ENCODE measurements at places on chromosomes 12 and 14.

DNA sequence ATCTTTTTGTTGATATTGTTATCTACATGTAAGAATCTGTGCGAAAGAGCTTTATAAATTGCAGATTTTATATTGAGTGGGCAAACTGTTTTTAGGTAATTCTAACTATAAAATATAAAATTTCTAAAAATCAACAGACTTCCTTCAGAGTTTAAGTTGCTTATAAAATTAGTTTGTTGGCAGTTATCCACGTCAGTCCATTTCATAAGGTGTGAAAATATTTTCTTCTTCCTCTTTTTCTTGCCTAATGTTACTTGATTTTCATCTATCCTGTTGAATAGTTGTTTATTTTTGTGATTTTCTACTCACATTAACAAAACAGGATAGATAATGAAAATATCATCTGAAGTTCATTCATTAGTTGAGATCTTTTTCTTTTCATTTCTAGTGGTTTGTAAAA is 58.0 kb downstream of the RASSF8 start:
- DNase-seq, result no peak

- no peak for DNase-seq
Observed at GRCh38 chr12:102374190-102374589, 106.2 kb downstream of the IGF1 start.

- DNase-seq, result no peak
Observed at GRCh38 chr12:130162267-130162666, at the start of gene FZD10. Gene FZD10, plus strand, starts transcription at chr12:130162464. Its CDS starts 479 bp downstream, at chr12:130162943.

- DNase-seq, result no peak
Observed at GRCh38 chr12:76548222-76548837, 11.2 kb downstream of the OSBPL8 start.

GRCh38 chr14:35435177-35435576 is 30.6 kb upstream of the NFKBIA start:
- DNase-seq, result no peak

DNA sequence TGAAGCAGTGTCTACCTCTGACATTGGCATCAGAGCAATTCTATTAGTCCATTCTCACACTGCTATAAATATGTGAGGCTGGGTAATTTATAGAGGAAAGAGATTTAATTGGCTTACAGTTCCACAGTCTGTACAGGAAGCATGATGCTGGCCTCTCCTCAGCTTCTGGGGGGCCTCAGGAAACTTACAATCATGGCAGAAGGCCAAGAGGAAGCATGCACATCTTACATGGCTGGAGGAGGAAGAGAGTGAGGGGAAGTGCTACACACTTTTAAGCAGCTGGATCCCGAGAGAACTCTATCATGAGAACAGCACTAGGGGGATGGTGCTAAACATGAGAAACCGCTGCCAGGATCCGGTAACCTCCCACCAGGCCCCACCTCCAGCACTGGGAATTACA is 25.7 kb upstream of the SEL1L start:
- DNase-seq, result no peak

DNA sequence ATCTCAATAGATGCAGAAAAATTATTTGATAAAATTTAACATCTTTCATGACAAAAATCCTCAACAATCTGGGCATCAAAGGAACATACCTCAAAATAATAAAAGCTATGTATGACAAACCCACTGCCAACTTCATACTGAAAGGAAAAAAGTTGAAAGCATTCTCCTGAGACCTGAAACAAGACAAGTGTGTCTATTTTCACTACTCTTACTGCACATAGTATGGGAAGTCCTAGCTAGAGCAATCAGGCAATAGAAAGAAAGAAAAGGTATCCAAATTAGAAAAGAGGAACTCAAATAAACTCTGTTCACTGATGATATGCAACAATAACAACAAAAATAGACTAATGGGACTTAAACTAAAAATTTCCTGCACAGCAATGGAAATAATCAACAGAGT is 90.1 kb downstream of the SLCO1B1 start:
- no peak for DNase-seq

DNA sequence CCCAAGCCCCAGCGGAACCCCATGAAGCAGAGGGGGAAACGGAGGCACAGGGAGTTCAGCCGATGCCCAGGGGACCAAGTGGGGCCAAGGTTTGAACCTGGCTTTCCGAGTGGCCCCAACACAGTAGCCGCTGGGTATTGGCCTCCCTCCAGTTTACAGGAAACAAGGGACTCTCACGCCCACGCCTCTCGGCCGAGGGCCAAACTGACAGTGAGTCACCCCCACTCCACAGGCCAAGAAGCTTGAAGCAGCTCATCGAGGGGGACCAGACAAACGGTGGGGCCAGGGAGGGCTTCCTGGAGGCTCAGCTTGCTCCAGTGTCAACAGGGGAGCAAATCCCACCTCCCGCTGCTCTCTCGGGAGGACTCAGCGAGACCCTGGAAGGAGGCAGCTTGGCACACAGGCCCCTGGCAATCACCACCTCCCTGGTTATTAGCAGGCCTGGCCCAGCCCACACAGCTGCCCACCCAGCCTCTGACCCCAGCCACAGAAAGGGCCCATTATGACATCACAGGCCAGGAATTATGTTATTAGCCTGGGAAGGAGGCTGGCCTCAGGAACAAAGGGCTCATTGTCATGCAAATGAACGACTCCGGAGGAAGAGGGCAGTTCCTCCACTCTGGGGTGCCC is 54.6 kb downstream of the NCOR2 start:
- no peak for DNase-seq

GRCh38 chr14:48937541-48938195 is 648.5 kb downstream of the RPS29 start:
- no peak for DNase-seq

- DNase-seq, result no peak
Observed at GRCh38 chr12:116395396-116395795, 117.9 kb upstream of the MED13L start.

- no peak for DNase-seq
Observed at GRCh38 chr14:30063746-30064145, 136.1 kb upstream of the PRKD1 start.

DNA sequence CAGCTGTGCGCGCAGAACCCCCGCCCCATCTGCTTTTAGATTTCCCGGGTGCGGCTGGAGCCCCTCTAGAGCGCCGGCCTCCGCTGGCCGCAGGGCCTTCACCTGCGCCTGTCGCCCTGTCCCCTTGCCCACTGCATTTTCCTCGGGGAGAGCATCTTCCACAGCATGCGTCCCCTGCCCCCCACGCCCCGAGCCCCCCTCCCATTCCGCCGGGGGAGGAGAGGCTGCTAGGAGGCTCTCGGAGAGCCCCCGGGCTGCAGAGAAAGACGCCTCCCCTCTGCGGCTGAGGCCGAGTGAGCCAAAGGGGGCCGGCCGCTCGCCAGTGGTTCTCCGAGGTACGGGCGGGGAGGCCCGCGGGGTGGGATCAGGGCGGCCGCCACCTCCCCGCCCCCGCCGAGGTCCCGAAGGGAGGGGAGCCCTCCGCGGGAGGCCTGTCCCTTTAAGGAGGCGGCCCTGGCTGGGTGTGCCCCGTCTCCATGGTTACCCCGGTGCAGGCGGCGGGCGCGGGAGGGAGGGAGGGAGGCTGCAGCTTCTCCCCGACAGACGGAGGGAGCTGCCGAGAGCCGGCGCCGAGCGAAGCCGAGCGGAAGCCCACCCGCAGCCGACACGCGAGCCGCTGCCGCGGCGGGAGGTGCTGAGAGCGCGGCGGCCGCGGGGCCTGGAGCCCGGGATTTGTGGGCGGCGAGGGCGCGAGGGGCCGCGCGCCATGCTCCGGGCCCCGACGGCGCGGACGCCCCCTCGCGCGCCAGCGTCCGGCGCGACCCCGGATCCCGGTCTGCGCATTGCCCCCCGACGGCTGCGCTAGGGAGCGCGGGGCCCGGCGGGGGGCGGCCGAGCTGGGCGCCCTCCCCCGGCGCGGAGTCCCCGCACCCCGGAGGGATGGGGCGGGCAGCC is at the start of gene KCNH3:
Gene KCNH3, plus strand, starts transcription at position 521 of the 894 bp plus-strand sequence. CDS start 387 bp downstream, outside the sequence.
- DNase-seq, result peak; percentile 87

- DNase-seq, result peak; percentile 91
Observed at GRCh38 chr12:46370792-46371717, 1.5 kb downstream of the SLC38A2 start.

- DNase-seq, result no peak
Observed at GRCh38 chr12:11812586-11813437, 163.3 kb downstream of the ETV6 start.

GRCh38 chr12:19954163-19954562 is 414.2 kb upstream of the PDE3A start:
- DNase-seq, result no peak

DNA sequence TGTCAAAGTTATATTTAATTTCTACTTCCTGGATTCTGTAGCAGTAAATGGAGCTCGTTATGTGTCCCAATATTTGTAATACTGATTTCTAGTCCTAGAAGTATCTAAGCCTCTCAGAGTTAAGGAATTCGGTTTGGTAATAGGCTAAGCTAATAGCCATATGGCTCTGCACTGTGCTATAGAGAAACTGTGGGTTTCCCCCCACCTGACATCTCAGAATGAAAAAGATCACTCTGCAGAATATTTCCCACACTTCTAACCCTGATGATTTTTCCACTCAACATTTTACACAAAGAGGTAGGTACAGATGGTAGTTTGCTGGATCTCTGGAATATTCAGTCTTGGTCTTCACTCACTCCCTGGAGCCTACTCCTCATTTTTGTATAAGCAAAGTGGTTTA is 71.2 kb downstream of the BORCS5 start:
- DNase-seq, result no peak

- no peak for DNase-seq
Observed at GRCh38 chr12:66092559-66093269, 37.8 kb downstream of the LLPH start.

- DNase-seq, result no peak
Observed at GRCh38 chr12:109503611-109504010, 26.2 kb downstream of the UBE3B start.

DNA sequence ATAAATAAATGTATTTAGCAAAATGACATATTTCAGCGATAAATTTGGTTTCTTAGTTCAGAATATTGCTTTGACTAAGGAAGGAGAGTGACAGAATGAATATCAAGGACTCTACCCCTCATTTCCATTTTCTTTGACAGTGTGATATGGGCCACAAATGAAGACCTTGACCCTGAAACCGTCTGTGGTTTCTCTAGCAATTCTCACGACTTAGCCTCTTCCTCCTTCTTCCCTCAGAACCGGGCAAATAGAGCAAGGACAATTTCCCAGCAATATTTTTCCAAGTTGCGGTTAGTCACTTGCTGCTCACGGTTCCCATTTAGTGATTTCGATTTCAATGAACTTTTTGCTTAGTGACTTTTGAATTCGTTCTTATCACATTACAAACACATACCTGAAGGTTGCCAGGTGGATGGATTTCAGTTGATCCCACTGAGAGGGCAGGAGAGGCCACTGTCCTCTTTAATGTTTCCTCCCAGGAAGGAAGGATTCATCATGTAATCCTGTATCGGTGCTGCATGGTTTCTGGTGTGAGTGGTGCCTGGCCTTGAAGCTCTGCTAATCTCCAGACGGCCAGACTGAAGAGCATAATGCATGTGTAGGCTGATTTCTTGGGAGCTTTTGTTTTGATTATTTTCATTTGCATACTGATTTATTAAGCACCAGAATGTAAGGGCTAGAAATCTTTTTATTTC is 77.6 kb downstream of the CHST11 start:
- no peak for DNase-seq

DNA sequence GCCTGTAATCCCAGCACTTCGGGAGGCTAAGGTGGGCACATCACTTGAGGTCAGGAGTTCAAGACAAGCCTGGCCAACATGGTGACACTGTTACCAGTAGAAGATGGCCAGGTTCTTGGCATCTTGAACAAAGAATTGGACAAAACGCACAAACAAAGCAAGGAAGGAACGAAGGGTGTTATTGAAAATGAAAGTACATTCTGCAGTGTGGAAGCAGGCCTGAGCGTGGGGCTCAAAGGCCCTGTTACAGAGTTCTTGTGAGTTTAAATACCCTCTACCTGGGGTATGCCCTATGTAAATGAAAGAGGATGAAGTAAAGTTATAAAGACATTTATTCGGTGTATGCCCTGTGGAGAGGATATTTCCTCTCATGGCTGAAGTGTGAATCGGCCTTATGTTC is 20.8 kb upstream of the CDK17 start:
- no peak for DNase-seq

- DNase-seq, result no peak
Observed at GRCh38 chr12:25682421-25682820, 129.3 kb upstream of the LMNTD1 start.

DNA sequence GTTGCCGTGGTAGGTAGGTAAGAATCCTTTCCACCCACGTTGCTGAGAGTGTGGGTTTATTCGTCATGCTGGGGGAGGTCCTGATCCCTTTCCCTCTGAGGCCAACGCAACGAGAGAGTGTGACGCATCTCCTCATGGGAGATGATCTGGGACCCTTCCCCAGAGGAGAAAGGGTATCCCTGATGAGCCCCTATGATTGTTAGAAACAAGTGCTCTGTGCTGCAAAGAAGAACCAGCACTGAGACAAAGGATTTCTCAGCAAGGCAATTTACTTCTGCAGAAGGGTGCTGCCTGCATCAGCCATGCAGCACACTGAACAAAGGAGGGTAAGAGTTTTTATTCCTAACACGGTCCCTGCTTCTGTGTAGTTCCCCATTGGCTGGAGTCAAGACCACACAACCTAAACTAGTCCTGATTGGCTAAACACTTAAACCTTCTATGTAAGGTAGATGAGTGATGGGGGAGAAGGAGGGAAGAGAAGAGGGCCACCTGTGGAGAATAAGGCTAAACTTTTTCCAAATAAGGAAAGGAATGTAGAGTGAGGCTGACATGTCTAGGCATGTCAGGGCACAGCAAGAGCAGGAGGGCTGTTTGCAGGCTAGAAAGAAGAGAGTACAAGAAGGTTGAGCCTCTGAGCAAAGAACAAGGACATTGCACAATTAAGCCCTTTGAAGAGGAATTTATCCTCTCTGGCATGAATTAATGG is 21.3 kb downstream of the CLEC2A start:
- DNase-seq, result no peak

- DNase-seq, result no peak
Observed at GRCh38 chr12:26845057-26845666, 12.2 kb upstream of the ITPR2 start.

- DNase-seq, result no peak
Observed at GRCh38 chr12:63990828-63991547, 146.5 kb downstream of the SRGAP1 start.

DNA sequence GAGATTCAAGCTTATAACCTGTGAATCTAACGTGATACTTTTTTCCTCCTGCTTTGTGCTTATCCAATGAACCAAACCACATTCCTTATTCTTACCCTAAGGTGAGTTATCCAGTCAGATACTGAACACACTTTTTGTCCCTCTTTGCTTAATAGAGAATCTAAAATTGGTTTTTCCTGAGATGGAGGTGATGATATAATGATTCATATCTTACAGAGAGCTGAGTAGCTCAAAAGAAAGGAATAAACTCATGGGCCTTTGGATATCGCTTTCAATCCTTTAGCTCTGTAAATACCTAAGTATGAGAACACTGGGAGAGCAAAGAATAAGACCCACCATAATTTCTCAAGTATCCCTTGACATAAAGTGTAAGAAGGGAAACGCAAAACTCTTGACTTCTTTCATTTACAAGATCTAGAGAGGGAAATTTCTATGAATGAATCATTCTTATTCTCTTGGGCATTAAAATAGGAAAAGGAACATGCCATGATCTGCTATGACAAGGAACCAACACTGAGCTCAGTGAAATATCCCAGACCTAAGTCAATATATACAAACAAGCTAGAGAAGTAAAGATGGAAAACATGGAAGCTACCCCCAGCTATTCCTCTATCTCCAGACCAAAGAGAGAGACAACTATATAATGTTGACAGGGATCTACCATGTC is 81.8 kb upstream of the STAC3 start:
- no peak for DNase-seq

Measured in activated T-helper 1 cell treated with Interleukin-2 at 50 U/mL for 16 hours (primary cell).